ENCODE measurements at places on chromosomes 7 and 10. TPM values are rescaled to one million over a fixed set of nuclear protein-coding genes. Genes with fewer than 3 reads are reported as not detected.

DNA sequence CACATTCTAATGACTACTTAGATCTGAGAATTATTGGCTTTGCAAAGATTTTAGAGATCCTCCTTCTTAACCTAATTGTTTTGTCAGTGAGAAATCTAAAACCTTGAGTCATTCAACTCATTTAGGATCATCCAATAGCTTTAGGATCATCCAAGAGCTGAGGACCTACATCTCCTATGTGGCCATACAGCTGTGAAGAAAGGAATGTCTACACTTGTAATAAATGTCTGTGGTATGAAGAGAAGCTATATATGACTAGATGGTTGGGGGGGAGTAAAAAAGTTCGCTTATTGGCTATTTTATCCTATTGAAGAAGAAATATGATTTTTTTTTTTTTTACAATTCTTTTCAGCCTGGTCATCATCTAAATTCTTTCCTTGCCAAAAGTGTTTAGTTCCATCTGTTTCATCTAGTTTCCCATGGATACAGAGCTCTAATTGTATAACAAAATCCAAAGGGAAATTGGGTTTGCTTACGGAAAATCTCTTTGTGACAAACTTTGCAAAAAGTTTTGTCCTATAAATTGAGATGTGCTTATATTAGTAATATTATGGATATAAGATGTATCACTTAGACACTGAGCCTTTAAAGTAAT is 196.7 kb downstream of the PRKG1 start:
- H3K4me1 ChIP-seq, result no peaks in the 10 kb centered on the region
- no peak overlapping the region for H3K27ac ChIP-seq
- no peak overlapping the region for H3K4me3 ChIP-seq
- H3K27me3 ChIP-seq, result no peaks in the 10 kb centered on the region

- no peaks in the 10 kb centered on the region for H3K27me3 ChIP-seq
- H3K36me3 ChIP-seq, result no peaks in the 10 kb centered on the region
- DNase-seq, result no peak
These were observed 136.2 kb downstream of the PRPF18 start for GRCh38 chr10:13722747-13723653.

The VIPR2 gene
- total RNA-seq, result 9.8 TPM

DNA sequence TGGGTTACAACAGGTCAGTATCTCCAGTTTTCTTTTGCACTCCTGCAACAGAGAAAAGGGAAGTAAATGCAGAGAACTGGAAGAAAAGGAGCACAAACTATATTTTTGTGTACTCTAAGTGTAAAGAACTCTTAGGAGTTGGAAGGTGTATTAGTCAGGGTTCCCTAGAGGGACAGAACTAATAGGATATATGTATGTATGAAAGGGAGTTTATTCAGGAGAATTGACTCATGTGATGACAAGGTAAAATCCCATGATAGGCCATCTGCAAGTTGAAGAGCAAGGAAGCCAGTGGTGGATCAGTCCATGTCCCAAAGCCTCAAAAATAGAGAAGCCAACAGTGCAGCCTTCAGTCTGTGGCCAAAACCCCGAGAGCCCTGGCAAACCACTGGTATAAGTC is 22.6 kb upstream of the RAB18 start:
- H3K4me1 ChIP-seq, result no peaks in the 10 kb centered on the region
- no peaks in the 10 kb centered on the region for H3K27me3 ChIP-seq
- H3K27ac ChIP-seq, result no peak overlapping the region

- no peaks in the 10 kb centered on the region for H3K36me3 ChIP-seq
- H3K27me3 ChIP-seq, result no peaks in the 10 kb centered on the region
- no peak overlapping the region for H3K4me3 ChIP-seq
- no peaks in the 10 kb centered on the region for H3K4me1 ChIP-seq
- DNase-seq, result no peak
- no peak overlapping the region for H3K27ac ChIP-seq
These were observed 46.0 kb downstream of the ATAD1 start for GRCh38 chr10:87771871-87772500.

GRCh38 chr7:41501466-41501865 is 201.4 kb downstream of the INHBA start:
- no peak for DNase-seq
- no peak overlapping the region for H3K27ac ChIP-seq
- H3K4me1 ChIP-seq, result no peaks in the 10 kb centered on the region
- H3K36me3 ChIP-seq, result no peaks in the 10 kb centered on the region

The LBX1 gene
- not detected for total RNA-seq
